Neural crest cell (in vitro differentiated cells): ENCODE measurements at places on chromosomes 3 and 15.

- no peak for DNase-seq
Observed at GRCh38 chr3:114707252-114707860, 413.5 kb downstream of the TIGIT start.

DNA sequence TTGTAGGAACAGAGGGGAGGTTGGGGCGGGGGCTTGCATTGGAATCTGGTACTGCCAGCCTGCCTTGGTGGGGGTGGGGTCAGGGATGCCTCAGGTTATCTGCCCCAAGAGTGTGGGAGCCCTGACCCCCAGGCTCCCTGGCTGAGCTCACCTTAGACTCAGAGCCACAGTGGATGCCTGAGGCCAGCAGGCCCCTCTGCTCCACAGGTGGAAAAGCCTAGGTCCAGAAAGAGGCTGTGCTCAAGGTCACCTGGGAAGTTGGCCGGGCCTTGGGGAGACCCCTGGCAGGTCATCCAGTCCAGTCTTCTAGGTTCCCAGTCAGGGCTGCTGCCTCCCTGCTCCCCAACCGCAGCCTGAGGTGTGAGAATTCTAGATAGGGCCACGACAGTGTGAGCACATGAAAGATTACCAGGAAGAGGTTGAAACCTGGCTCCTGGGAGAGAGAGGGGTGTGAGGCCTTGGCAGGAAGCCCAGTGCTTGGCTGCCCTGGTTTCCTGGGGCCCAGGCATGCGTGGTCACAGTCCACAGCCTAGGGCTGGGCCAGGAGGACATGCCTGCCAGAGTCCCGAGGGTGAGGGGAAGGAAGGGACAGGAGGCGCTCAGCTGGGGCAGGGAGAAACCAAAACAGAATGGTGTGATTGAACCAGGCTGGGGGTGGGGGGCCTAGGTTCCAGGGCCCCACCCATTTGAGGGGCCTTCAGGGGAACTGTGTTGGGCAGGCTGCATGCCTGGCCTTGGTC lies 4.9 kb downstream of the HDAC11 start:
- no peak for DNase-seq

GRCh38 chr3:100982710-100983109 lies 10.5 kb downstream of the ABI3BP start:
- DNase-seq, result no peak

GRCh38 chr3:155233213-155233612 lies 60.3 kb downstream of the STRIT1 start:
- no peak for DNase-seq

GRCh38 chr3:9803494-9803893 lies 6.6 kb upstream of the TTLL3 start:
- DNase-seq, result no peak

DNA sequence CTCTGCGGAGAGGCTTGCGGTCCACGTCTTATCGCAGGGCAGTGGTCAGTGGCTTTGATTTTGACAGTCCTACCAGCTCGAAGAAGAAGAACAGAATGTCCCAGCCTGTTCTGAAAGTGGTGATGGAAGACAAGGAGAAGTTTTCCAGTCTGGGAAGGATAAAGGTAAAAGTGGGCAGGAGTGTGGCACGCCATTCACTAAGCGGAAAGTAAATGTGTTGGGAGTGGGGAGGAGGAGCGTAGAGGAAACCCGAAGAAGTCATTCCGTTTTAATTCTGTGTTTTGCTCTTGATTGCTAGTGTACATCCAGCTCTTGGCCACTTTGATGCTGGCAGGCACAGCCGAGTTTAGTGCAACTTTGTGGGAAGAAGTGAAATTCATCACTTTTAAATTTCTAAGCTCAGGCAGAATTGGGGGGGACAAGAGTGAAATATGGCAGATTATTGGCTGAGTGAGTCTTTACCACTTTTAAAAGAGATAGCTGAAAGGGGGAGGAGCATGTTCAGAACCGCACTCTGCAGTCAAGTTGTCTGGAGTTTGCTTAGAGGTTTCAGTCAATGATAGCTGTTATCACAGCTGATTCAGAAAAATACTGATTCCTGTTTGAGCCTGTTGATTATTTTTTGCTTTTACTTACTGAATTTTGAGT lies 1.8 kb downstream of the ARHGEF26 start:
- no peak for DNase-seq

- no peak for DNase-seq
Observed at GRCh38 chr3:125160606-125161371, 51.8 kb downstream of the SLC12A8 start.

DNA sequence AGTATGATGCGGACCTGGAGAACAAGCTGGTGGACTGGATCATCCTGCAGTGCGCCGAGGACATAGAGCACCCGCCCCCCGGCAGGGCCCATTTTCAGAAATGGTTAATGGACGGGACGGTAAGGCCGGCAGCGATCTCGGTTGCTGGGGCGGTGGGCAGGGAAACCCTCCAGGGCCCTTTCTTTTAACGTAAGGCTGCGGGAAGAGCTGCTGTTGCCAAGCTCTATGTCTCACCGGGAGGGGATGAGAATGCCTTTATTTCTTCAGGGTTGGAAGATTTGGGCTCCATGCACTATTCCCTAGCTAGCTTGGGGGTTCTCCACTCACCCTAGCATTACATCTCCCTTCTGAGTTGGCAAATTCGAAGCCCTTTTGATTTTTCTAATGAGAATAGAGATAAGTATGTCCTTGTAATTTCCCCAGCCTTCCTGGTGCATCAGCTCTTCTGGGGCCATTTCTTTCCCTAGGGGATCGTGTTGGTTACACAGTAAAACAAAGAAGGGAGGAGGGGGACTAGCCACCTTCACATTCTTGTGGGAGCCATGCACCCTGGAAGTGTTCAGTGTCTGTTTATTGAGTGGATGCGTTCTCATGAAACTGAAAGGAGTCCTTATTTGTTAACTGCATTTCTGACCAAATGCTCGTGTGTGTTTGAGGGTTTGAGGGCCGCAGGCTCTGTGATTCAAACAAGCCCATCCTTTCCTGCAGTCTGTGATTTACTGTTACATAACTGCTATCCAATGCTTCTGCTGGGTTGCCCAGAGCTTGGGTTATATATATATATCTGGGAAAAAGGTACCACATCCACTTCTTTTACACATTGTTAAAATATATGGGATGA lies 982 bp downstream of the TAGLN3 start:
- DNase-seq, result no peak

DNA sequence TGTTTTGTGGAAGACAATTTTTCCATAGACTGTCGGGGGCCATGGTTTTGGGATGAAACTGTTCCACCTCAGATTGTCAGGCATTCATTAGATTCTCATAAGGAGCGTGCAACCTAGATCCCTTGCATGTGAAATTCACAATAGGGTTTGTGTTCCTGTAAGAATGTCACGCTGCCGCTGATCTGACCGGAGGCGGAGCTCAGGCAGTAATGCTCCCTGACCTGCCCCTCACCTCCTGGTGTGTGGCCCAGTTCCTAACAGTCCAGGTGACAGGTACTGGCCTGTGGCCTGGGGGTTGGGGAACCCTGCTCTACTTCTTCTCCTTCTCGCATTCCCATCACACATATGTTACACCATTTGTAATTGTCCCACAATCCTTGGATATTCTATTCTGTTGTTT lies 11.0 kb downstream of the CHRNA7 start:
- DNase-seq, result no peak

GRCh38 chr3:52167240-52167639 lies 13.0 kb upstream of the POC1A start:
- no peak for DNase-seq

DNA sequence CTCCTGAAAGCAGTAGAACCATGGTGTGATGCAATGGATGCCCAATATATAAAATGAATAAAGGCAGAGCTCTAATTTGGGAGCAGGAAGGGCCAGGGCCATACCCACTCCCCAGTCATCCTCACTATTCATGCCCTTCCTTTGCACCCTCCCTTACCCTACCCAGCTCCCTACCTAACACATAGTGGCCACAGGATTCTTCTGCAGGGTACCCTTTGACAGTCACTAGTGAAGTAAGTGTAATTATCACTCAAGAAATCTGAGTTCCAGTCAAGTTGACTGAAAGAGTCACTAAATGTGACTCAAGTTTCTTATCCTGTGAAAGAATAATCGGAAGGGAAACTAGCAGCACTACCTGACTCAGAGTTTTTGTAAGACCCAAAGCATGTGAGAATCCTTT lies 69.2 kb downstream of the RASA2 start:
- no peak for DNase-seq

DNA sequence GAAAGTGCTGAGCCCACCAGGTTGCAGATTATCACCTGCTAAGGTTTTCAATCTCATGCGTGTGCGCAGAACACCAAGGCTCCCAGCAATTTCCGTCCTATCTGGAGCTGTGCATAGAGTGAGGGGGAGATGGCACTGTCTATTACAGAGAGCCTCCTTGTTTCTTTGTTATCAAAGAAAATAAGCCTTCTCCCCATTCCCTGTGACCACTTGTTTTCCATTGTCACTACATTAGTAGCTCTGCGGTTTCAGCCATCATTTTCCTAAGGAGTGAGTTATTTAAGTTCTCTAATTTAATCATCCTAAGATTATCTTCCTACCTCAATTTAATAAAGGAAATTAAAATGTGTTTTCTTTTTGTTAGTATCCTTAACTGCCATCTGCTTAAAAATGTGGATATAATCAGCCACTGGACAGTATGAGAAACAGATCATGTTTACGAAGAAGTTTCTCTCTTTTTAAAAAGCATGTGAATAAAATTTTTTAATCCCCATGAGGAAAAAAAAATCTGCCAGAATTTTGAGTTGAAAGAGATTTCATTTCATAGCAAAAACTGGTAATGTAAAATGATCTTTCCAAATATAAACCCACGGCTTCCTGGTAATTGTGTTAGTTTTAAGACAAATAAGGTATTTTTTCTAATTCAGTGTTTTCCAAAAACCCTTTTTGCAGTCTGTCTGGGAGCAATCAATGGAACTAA lies 172.3 kb upstream of the UBE2E1 start:
- no peak for DNase-seq
